ENCODE measurements at places on chromosomes 3 and 15. TPM values are rescaled to one million over a fixed set of nuclear protein-coding genes. Genes with fewer than 3 reads are reported as not detected.

The TRPM1 gene
- polyA plus RNA-seq = 4.4 TPM

DNA sequence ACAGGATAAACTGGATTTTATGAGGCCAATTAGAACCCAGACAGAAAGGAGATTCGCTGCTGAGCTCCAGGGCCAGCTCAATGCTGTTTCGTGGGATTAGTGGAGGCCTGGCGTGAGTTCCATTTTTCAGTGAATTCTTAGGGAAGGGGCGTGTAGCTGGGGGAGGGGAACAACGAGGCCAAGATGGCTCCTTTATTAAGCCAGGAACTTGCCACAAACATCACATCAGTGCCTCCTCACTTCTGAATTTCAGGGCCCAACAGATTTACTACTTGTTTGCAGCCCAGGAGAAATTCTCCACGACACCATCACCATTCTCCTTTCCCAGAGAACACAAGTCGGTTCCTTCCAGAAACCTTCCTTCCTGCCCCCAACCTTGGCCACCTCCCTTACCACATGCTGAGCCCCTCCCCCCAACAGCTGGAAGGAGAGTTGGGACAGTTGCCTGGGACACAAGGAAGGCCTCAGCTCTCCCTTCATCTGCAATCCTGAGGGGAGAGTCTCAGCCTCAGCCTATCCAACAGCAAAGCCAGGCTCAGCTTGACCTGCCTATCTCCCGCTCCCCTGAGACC is 5.8 kb downstream of the IGDCC4 start:
- peak; percentile 73 for DNase-seq

DNA sequence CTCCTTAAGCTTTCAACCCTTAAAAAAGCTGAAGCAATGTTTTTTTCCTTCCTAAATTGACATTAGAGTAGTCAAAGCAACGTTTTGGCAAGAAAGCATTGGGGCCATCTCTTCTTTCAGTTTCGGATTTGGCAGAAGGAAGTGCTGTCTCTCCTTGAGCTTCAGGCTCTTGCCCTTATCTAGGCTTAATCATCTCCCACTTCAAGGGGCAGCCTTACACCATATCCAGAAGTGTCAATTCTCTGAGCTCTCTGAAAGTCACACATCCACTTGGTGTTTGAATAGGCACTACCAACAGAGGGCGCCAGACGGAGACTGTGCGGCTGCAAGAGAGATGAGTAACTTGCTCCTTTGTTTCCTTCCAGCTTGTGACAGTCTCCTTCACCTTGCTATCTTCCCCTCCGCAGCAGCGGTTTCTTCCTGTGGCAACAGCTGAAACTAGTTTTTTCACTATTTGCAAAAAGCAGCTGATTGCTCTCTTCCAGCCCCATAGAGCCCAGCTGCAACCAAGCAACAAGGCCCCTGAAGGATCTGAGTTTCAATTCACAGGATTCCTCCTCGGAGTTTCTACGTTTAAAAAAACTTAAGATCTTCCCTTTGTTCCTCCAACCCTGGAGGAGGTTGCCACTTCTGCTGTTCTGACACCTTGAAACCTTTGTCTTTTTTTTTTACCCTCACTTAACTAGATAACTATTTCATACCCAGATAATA is 147.0 kb upstream of the SLCO3A1 start:
- DNase-seq = peak; percentile 92

The MST1R gene
- 15.9 TPM for polyA plus RNA-seq

GRCh38 chr3:127038923-127039581 is 56.1 kb downstream of the PLXNA1 start:
- DNase-seq = no peak

Data from testis (tissue), 5 donors.